CD4-positive, CD25-positive, alpha-beta regulatory T cell (primary cell): ENCODE measurements at places on chromosomes 5 and 9. TPM values are rescaled to one million over a fixed set of nuclear protein-coding genes. Genes with fewer than 3 reads are reported as not detected.

DNA sequence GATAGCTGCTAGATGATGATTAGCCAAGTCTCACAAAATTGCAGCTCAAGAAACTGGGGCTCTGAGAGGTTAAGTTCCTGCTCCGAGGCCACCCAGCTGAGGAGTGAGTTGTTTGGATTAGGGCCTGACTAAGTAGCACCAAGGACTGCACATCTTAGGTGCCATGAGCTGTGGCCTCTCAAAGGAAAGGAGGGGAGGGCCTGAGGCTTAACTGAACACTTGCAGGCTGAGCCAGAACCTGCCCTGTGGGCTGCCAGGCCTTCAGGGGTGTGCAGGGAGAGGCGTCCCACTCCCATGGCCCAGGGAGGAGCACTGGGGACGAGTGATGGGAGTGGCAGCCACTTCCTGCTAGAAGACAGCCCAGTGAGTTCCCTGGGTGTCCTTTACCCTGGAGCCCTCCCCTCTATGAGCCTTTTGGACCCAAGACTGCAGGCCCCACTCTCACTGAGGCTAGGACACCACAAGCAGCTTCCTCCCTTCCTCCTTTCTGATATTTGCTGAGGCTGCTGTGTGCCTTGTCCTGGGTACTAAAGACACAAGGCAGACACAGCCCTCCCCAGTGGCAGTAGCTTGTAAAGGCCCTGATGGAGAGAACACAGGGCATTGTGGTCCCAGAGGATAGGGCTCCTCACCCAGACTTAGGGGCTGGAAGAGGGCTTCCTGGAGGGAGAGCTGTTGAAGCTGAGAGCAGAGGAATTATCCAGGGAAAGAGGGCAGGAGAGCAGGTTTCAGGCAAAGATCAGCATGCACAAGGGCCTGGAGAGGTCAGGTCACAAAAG, 22.1 kb downstream of the LMX1B start:
- no peak for DNase-seq

GRCh38 chr9:92964607-92965060, 17.3 kb downstream of the FGD3 start:
- DNase-seq, result no peak

- DNase-seq, result no peak
Observed at GRCh38 chr5:69090158-69090557, 3.7 kb upstream of the SLC30A5 start.

MYMK gene
- not detected for total RNA-seq

DNA sequence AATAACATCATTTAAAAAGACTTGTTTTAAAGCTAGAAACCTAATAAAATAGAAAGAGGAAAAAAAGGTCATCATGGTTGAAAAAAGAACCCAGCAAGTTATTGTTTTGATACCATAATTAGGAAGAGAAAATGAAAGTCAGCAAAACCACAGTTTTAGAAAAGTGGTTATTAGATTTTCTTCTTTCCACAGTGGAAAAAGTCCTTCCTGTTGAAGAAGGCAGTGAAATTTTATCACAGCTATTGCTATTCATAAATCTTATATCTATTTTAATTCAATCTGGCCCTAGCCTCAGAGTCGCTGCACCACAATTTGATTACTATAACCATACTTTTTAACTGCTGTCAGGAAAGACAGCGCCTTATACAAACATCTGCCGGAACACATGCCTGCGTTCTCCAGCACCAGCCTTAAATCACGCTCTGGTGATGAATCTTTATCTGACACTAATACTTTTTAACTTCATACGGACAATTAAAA, 60.3 kb downstream of the MAPKAP1 start:
- peak; percentile 38 for DNase-seq

- no peak for DNase-seq
Observed at GRCh38 chr5:3853362-3853761, 257.7 kb downstream of the IRX1 start.

GRCh38 chr5:153780876-153781705, 257.6 kb downstream of the FAM114A2 start:
- no peak for DNase-seq

ZBTB5 gene
- total RNA-seq, result 13.5 TPM

RBM27 gene
- total RNA-seq, result 34.8 TPM

DNA sequence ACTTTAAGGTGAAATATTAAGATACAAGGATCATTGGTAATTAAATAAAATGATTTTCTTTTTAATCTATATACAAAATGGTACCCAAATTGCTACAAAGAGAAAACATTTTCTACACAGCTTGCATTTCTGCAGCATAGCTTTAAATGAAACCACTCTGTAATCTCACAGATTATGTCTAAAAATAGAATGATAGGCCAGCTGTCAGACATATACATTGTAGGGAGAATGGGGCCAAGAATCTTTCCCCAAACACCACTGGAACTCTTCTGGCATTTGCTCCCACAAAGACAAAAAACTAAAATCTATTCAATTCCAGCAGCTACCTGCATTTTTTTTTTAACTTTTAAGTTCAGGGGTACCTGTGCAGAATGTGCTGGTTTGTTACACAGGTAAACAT, 124.1 kb upstream of the NR5A1 start:
- no peak for DNase-seq

PCDHB15 gene
- not detected for total RNA-seq
